NCI-H1105 (cell line): ENCODE measurements at places on chromosomes 4 and X.

GRCh38 chrX:139967750-139968149, 2.4 kb upstream of the CXorf66 start:
- DNase-seq, result no peak

DNA sequence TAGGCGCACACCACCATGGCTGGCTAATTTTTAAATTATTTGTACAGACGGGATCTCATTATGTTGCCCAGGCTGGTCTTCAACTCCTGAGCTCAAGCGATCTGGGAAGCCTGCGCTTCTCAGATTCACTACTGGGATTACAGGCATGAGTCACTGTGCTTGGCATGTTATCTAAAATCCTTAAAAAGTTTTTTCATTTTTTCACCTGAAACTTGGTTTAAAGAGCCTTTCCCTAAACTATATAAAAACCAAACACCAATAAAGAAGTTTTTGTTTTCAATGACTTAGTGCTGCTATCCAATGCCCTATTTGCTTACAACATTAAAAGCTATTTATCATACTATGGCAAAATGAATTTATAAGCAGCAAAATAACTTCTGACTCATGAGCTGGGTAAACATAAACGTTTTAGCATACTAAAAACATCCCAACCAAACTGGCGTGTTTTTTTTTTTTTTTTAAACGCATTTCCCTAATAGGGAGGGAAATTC, 127.8 kb downstream of the UBE2K start:
- no peak for DNase-seq

GRCh38 chr4:46462733-46463132, 72.8 kb upstream of the GABRA2 start:
- no peak for DNase-seq

DNA sequence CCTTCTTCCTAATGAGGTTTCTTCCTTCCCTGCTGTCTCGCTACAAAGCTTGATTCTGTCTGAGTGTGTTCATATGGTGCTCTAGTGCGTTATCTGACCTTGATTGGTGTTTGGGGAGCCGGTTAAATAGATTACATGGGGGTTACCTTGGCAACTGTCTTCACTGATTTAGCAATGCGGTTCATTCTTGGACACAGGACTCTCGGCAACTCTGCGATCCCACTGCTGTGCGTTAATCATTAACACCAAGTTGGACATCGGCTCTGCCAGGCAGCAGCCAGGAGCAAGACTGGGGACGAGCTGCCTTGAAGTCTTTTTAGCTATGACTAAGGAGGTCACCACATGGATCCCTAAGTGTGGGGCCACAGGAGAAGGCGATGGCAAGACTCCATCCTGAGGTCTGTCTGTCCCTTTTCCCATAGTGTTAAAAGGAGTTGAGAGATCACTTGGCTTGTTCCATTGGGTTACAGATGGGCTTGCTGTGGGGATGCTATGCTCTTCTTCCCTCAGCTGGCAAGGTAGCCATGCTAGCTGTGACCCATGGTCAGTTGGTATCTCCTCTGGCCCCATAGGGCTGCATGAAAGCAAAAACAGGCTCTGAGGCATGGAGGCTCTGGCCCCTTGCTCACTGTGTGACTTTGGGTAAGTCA, 93.4 kb upstream of the MAMLD1 start:
- no peak for DNase-seq

DNA sequence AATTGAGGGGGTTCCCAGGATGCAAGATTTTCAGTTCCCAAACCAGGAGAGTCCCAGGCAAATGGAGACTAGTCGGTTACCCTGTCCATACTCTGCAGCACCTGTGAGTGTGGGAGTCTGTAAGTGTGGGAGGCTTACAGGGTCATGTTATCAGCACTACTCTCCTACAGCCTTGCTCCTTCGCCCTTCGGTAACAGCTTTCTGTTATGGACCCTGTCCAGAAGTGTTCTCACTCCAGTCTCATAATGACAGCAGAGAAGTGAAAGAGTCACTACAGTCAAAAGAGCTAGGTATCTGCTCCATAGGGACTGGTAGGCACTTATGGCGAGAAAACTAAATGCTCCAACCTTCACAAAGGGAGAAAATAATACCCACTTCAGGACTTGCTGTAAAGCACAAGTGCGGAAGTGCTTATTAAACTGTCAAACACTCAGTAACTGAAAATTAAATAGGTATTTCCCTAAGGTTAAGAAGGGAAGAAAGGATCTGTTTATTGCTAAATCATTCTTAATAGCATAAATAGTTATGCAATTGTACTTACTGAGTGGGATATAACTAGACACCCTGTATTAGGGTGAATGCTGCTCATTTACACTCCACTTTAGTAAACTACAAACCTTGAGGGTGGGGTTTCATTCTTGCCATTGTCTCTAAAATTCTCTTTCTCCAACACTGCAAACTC, 2.7 kb upstream of the ADH7 start:
- DNase-seq, result no peak

GRCh38 chr4:82706349-82707000, 92.1 kb downstream of the SCD5 start:
- no peak for DNase-seq

DNA sequence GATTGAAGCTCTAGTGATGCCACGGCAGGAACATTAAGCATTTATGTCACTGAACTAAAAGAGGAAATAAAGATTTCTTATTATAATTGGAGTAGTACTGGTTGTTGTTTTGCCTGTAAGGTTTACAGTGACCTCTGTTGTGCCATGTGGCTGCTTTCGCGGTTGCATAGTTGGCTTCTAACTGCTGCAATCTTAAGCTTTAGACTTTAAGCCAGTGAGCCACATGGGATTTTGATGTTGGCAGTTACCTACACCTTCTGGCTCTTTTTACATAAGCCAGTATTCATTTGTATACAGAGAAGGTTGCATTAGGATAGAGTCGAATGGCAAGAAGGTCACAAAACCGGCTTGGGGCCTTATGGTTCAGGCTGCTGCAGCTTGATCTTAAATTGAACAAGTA, 1311.6 kb downstream of the RAPGEF2 start:
- DNase-seq, result no peak

DNA sequence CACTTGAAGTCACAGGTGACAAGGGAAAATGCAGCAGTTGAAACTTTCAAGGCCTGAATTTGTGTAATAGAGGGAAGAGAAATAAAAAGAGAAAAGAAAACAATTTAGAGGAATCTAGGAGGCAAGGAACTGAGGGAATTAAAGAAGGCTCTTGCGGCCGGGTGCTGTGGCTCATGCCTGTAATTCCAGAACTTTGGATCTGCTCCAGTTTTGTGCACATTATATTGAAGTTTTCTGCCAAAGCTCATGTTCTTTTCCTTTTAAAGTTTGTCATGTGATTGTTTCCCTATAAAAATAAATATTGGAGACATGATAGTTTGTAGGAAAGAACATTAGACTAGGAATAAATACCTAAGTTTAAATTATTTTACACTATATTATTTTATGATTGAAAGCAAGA, 433.9 kb upstream of the CPEB2 start:
- DNase-seq, result no peak

GRCh38 chr4:146643812-146644401, 5.2 kb downstream of the POU4F2 start:
- no peak for DNase-seq

- DNase-seq, result no peak
Observed at GRCh38 chrX:41384051-41384705, 50.2 kb downstream of the DDX3X start.

- DNase-seq, result no peak
Observed at GRCh38 chr4:70927502-70928137, 25.5 kb downstream of the MOB1B start.

DNA sequence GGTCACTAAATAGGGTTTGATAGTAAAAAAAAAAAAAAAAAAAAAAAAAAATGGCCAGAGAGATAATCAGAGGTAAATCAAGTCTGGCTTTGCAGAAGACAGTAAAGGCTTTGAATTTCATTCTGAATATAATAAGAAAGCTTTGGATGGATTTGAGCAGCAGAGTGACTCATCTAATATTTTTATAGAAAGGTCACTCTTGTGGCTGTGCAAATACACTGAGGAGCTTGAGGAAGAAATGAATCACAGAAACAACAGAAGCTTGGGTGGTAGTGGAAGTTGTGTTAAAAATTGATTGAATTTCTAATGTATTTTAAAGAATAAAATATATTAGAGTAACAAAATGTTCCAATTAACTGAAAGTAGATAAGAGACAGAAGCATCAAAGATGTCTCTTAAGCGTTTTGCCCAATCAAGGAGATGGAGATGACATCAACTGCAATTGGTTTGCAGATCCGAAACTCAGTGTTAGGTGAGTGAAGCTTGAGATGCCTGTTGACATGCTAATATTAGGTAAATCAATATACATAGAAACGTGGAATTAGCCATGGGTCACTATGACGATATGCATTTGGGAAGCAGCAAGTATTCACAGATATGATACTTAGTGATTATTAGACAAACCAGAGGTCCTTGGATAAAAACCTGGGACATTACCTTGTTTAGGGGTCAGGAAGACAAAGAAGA, 280.5 kb downstream of the GPM6A start:
- no peak for DNase-seq

- no peak for DNase-seq
Observed at GRCh38 chr4:101259876-101260275, 87.5 kb downstream of the PPP3CA start.

- DNase-seq, result no peak
Observed at GRCh38 chr4:20028645-20029044, 223.1 kb upstream of the SLIT2 start.

DNA sequence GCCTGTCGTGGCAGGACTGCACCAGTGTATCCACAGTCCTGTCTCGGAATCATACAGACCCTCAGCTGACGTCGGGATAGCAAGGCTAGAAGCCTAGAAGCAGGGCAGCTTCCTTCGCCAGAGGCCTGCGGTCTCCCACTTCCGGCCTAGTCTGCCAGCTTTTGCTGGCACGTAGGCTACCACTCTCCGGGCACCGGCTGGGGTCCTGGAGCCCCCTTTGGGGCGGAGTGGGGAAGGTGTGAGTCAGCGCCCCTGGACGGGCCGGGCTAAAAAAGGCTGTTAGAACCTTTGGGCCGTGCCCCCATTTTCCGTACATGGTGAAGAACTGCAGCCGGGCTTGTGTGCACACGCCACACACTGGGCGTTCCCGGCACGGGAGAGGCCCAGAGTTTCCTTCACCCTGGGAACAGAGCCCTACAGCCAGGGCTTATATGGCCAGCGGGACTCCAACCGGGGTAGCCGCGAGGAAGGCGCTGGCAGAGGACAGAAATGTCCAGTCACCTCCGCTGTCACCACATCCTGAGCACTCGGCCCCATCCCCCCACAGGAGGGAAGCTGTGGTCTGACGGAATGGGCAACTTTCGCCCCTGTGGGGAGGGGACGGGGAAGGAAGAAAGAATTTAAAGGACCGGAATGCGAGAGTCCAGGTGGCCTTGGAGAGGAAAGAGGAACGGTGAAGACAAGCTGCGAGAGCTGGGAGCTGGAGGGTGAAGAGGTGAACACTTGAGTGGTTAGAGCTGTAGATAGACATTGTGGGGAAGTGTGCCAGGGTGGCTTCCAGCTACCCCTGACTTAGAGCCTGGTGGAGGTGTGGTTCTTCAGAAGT, 4.6 kb downstream of the MAGIX start:
- no peak for DNase-seq
